Choroid plexus epithelial cell (primary cell): ENCODE measurements at places on chromosomes 1 and 21.

DNA sequence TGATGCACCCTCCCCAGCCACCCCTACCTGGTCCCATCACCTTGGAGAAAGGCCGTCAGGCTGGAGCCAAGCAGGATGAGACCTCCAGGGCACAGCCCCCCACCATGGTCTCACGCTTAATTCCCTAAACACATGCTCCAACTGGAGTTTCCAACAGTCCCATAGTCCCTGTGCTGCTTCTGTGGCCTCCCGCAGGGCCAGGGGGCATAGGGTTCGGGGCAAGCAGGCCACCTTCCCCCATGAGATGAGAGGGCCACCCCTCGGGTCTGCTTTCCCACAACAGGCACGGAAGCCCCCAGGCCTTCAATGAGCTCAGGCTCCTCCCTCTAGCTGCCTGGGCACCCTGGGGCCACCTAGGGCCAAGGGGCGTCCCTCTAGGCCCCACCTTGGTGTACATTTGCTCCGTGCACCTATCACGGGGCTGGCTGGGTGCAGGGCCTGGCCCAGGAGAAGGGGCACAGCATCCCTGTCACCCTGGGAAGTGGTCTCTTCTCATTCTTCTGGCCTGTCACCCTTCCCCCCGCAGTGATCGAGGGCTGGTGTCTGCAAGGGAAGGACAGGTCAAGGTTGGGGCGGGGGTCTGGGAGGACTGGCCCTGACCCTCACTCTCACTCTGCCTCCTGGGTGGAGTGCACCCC is 42.4 kb downstream of the TRIM11 start:
- DNase-seq = no peak

DNA sequence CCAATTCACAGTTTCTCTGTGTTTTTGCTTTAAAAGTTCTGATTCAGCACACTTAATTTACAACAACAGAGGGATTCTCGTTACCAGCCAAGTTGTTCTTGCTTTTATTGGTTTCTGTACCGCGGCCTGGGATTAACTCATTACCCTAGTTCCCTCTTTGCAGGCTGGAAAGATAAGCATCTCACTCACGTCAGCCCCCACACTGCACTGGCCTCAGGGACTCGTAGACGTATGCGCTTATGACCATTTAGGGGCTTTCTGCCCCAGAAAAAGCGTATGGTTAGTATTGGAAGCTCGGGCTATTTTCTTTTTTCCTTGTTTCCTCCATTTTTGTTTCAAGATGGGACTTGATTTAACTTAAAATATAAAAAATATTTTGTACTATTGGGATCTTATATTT is 76.0 kb downstream of the POFUT2 start:
- no peak for DNase-seq

DNA sequence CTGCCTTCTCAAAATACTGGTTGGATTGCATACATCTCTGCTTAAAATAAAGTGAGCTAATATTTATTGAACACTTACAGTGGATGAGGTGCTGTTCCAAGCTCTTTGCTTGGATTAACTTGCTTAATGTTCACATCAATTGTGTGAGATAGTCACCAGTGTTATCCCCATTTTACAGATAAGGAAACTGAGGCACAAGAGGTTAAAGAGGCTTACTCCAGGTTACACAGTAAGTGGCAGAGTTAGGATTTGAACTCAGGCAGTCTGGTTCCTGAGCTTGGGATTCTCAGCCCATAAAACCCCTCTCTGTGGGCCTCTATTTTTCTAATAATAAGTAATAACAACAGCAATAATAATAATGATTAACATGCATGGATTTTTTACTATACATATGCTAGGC is 13.6 kb upstream of the FAAH start:
- no peak for DNase-seq

DNA sequence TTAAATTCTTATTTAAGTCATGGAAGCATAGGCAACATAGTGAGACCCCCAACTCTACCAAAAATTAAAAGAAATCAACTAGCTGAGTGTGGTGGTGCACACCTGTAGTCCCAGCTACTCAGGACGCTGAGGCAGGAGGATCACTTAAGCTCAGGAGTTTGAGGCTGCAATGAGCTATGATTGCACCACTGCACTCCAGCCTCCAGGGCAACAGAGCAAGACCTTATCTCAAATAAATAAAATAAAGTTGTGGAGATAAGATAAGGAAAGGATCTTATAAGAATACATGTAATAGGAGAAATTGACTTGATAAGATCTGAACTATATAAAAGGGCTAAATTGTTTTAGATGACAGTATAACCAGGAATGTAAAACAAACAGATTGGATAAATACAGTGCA is 2.3 kb upstream of the BATF3 start:
- DNase-seq = no peak

- DNase-seq = no peak
Measured at GRCh38 chr1:152866321-152866720, 6.5 kb downstream of the LCE7A start.

- DNase-seq = no peak
Measured at GRCh38 chr1:21878840-21879478, 58.2 kb downstream of the HSPG2 start.

DNA sequence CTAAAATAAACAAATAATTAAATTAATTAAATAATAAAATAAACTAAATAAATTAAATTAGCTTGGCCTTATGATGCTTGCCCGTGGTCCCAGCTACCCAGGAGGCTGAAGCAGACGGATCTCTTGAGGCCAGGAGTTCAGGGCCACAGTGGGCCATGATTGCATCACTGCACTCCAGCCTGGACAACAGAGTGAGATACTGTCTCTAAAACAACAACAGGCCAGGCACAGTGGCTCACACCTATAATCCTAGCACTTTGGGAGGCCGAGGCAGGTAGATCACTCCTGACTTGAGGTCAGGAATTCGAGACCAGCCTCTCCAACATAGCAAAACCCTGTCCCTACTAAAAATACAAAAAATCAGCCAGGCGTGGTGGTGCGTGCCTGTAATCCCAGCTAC is 12.2 kb upstream of the PINK1 start:
- DNase-seq = no peak

- DNase-seq = peak; percentile 93
Measured at GRCh38 chr1:184838504-184838951, 83.9 kb upstream of the EDEM3 start.

DNA sequence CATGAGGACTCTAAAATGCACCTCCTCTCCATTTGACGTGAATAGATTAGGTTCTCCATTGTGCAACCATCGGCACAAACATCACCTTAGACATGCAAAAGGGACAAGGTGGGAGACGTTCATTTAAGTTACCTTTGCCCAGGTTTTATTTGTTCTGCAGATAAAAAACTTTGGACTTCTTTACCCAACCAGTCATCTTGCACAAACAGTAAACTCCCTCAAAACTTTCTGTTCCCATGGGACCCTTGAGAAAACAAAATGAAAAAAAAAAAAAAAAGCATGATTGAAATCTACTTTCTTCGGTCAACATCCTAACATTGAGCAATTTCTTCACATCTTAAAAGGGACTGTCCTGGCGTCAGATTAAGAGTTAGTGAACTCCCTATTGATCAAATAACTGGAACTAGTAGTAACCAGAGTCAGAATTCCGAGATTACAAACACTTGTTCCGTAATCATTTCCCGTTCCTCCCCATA is 31.4 kb upstream of the PROX1 start:
- DNase-seq = no peak

GRCh38 chr1:210129759-210130158 is 102.8 kb upstream of the SERTAD4 start:
- DNase-seq = no peak

DNA sequence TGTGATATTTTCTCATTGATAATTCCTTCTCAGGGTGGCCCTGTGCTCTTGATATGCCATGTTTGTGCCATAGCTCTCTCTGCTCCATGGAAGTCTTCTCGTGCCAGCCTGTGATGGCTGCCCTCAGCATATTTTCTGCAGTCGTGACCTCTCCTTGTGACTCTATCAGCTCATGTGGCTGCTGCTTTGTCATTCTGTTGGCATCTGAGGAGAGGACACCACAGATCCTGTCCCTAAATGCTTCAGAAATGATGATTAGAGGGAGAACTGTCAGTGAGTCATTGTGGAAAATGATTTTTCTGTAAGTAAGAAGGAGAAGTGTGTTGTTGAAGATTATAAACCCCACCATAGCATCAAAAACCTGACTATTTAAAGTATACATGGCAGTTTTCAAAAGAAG is 286.0 kb downstream of the ADGRL2 start:
- peak; percentile 4 for DNase-seq
